ENCODE measurements at places on chromosomes 16 and 17.

GRCh38 chr17:45241328-45242028, 19.8 kb downstream of the FMNL1 start:
- peak; percentile 97 for DNase-seq

DNA sequence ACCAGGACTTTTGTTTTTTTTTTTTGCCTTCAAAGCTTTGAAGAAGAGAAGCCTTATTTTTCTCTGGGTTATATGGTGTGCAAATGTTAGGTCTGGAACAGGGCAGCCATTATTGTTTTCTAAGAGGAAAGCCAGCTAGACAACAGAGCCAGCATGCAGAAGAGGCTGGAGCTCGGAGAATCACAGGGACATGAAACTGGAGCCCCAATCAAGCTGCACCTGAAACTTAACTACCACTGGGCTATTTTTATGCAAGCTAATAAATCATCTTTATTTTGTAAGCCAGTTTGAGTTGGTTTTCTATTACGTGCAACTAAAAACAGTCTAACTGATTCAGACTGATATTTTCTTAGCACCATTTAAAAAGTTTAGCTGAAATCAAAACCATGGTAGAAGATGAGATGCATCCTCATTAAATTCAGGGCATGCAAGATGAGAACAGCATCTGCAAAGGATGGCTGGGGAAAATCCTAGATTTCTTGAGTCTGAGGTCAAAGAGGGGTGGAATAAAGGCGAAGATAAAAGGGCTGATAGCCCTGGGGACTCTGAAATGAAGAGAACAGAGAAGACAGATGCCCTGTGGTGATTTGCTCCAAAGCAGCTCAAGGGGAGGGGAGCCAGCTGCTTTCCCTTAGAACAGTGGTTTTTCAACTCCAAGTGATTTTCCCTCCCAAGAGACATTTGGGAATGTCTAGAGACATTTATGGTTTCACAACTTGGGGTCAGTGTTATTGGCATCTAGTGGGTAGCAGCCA, 177.1 kb upstream of the WSCD1 start:
- peak; percentile 42 for DNase-seq

- DNase-seq: no peak
Measured at GRCh38 chr16:71297341-71297634, 8.1 kb upstream of the CMTR2 start.

- peak; percentile 98 for DNase-seq
Measured at GRCh38 chr16:2924901-2925755, 13.4 kb downstream of the FLYWCH1 start.

GRCh38 chr17:6713130-6713917, at the start of gene SLC13A5:
Gene SLC13A5, minus strand, starts transcription at chr17:6713369. Its CDS starts 36 bp downstream, at chr17:6713333.
- peak; percentile 97 for DNase-seq

GRCh38 chr16:15648135-15648730, 1.8 kb upstream of the NDE1 start:
- DNase-seq: no peak

GRCh38 chr16:1458336-1458976, 14.1 kb upstream of the CCDC154 start:
- no peak for DNase-seq

DNA sequence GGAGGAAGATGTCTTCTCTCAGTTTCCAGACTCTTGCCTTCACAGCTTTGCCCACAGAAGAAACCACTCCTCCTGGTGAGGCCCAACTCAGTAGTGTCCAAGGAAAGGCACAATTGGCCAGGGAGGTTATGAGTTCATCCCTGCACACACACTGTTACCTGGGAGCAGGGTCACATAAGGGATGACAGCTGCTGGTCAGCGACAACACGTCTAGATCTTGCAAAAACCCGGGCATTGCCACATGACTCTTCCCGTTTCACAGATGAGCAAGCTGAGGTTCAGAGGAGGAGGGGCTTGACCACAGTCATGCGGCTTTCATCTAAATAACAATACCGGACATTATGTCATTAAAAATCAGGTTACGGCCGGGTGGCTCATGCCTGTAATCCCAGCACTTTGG, 186.0 kb downstream of the COPRS start:
- no peak for DNase-seq

- no peak for DNase-seq
Measured at GRCh38 chr17:77306790-77307478, 166.2 kb downstream of the SEC14L1 start.

DNA sequence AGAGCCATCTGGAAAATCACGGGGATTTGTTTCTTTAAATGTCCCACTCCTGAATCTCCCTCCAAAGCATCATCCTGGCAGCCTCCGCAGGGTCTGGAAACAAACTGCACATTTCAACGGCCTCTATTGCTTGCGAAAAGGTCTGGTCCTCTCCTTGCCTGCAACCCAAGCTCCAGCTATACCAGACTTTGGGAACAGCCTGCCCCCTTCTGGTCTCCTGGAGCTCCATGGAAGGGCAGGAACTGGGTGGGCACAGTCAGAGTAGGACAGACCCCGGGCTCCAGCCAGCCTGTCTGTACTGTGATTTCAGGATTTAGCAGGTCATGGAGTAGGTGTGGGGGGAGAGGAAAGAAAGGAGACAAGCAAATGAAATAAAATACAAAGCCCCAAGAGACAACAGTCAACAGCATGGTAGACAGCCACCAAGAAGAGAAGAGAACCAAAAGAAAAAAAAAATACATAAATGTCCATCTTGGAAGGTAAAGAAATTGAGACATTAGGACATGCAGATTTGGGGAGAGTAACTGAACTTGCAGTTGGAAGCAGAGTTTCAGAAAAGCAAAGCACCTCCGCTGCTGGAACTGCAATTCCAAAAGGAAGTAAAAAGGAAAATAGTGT, 2.7 kb downstream of the XYLT1 start:
- DNase-seq: peak; percentile 72

DNA sequence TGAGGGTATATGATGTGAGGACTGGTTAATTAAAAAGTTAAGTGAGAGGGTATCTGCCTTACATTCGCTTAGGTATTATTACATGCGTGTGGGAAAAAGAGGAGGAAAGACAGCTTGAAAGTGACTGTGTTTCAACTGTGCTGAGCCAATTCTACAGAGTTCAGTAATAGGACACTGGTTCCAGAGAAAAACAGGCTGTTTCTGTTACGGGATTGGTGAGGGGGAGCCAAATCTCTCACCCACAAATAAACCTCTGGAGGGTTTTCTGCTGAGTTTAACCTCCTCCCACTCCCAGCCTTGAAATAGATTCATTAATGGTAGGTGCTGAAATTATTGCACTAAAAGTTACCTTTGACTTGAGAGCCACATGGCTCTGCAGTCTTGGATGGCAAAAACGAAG, 3.9 kb upstream of the KRT26 start:
- no peak for DNase-seq

DNA sequence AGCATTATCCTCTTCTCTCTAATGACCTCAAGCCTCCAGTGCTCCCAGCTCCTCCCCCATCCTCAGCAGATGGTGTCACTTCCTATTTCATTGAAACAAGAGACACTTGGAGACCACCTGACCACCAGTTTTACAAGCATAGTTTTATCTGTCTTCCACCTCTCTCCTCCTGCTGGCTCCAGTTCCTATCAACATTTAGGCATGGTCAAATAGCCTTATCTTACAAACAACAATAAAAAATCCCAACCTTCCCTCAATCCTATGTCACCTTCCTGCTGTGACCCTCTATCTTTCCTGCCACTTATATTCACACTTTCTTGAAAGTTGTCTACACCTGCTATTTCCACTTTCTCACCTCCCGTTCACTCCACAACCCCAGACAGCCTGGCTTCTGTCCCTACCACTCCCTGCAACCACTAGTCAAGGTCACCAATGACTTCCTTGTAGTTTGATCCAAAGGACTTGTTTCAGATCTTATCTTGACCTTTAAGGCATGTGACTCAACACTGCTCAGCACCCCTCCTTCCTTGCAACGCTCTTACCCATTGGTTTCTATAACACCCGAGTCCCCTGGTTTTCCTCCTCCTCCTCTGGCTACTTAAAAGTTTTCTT, 4.3 kb upstream of the NTN1 start:
- no peak for DNase-seq

DNA sequence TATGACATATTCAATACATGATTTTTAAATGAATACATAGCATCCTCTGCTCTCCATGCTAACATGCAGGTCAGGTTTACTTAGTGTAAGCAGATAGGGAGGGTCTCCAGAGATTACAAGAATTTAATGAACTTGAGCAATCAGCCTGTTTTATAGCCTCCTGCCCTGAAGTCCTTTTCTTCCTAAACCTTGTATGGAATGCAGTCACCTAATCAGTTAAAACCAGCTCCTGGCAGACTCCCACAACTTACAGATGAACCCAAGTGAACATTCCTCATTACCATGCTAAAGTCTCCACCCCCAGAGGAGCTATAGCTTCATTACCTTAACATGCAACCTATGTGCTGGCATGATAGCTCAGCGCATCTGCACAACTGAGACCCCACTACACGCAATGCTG, 48.5 kb upstream of the RBBP6 start:
- DNase-seq: no peak

- peak; percentile 56 for DNase-seq
Measured at GRCh38 chr17:78113804-78114785, 14.5 kb downstream of the TMC6 start.

DNA sequence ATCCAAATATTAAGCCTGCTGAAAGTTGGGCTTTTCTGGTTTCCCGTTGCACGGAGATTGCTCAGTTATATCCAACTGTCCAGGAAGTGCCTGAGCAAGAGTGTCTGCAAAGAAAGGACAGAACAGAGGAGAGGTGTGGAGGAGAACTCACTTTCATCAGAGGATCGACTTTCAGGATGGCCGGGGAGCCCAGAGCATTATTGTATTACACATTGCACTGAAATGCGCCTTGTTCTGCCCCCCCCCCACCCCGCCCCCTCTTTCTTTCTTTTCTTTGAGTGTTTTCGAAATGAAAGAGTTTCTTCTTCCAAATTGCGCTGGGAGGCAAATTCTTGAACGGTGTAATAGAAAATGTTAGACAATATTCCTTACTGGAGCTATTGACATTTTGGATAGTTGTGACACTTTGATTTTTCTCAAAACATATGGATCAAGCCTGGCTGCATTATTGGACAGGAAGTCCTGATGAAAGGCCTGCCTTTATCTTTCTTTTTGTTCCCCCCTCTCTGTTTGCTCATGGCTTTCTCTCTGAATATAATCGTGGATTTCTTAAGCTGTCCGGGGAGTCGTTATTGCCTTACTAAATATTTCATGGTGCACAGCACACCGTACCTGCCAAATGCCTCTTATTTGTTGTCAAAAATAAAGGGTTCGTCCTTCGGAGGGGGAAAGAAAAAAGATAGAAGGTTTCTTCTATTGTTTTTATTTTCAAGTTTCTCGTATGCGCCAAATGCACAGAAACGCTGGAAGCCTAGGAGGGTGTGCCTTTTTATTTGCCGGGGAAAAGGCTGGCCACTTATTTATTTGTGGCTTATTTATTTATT, 110.8 kb downstream of the IRX3 start:
- no peak for DNase-seq

DNA sequence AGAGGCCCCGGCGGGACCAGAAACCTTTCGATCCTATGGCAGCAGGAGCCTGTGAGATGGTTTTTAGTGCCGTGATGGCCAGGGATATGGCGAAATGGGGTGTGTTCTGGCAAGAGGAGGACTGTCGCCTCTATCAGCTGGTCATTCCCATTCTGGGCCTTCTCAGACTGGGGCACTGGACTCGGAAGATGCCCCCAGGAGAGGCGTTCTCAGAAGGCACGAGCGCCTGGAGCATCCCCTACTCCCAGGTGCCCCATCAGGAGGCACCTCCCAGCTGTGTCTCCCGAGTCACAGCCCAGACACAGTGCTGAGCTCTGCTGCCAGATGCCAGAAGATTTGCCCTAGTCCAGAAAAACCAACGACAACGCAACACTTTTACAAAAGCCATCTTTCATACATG, 54.6 kb upstream of the ENDOV start:
- no peak for DNase-seq

DNA sequence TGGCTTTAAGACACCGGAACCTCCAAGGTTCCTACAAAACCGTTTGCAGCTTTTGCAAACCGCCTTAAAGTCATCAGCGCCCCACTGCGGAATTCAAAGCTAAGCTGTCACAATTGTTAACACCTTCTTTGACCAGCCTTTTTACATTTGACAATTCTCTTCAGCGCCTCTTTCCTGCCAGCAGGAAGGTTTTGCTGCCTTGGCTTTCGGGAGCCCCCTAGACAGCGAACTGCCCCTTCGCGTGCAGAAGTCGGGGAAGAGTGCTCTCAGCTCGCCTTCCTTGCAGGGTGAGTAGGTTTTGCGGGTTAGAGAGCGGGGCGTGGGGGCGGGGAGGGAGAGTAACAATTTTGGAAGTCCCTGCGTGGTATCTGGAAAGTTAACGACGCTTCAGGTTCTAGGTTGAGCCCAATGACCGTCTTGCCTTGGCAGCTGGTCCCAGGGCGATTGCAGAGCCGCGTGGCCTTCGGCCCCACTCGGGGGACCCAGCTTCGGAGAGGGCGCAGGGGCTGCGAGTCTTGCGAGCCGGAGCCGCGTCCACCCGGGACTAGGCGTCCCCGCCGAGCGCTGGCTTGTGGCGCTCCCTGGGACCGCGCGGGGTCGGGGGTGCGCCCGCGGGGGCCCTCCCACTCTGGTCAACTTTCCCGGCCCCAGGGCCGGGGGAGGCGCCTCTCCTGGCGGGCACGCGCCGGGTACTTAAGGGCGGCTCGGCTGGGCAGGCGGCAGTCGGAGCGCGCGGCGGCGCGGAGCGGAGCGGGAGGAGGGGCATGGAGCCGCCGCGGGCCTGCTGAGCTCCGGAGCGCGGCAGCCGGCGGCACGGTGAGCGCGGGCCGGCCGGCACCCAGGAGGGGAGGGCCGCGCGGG, at the start of gene HAS3:
TSS of gene HAS3 (plus strand) at position 153 of the 861 bp plus-strand sequence. CDS start 3,743 bp downstream, outside the sequence.
- DNase-seq: peak; percentile 94

DNA sequence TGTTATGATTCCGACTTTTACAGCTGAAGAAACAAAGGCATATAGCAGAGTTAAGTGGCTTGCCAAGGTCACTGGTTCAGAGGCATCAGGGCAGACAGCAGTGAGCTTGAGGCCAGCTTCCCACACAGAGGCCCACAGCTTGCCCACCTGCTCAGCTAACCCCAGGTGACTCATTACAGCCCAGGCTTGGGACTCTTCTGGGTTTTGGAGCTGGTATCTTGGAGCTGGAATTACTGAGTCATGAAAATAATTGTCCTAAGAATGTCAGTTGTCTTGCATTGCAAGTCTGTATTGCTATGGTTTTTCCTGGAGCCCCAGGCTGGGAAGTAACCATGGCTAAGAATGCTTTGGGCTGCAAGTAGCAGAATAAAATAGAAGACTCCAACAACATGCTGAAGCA, 32.4 kb upstream of the IRX3 start:
- DNase-seq: no peak

GRCh38 chr16:87060034-87060986, 256.9 kb downstream of the C16orf95 start:
- DNase-seq: peak; percentile 75

- DNase-seq: peak; percentile 13
Measured at GRCh38 chr16:77387815-77388209, 47.0 kb downstream of the ADAMTS18 start.

DNA sequence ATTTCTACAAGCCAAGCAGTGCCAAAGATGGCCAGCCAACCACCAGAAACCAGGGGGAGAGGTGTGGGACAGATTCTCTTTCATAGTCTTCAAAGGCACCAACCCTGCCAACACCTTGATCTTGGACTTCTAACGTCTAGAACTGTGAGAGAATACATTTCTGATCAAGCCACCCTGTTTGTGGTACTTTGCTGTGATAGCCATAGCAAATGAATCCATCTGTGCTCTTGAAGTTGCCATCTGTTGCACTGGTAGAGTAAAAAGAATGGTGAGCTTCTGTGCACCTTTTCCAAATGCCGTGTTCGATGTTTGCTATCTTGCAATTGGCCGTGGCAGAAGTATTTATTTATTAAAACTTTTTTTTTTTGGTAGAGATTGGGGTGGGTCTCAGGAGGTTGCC, 16.7 kb upstream of the ADGRG1 start:
- no peak for DNase-seq

- no peak for DNase-seq
Measured at GRCh38 chr16:81521141-81521626, 76.6 kb downstream of the CMIP start.

Data from H7 (cell line).